Hippocampal formation (tissue), 2 donors: ENCODE measurements at places on chromosomes 16 and 17.

DNA sequence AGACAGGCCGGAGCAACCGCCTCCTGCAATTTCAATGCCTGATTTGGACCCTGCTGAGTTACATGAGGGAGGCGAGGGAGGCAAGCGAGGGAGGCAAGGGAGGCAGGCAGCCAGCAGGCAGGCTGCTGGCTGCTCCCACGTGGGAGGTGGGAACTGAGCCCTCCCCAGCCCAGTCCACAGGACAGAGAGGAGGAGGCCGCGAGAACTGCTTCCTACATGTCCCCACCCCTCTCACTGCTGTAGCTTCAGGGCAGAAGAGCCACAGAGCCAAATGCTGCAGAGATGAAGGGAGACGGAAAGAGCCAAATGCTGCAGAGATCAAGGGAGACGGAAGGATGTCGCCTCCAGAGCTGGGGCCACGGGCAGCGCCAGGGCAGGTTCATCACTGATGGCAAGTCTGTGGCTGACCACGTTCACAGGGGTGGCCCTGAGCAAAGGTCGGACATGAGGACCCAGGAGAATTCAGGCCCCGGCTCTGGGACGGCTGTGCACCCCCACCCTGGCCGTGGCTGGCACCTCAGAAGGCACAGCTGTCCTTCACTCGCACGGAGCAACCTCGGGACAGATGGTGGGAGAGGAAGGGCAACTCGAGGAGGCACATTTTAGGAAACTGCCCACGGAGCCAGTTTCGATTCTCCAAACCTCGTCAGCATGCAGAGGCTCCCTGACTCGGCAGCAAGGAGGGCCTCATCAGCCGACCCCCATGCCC is 21.5 kb downstream of the RPH3AL start:
- DNase-seq, result peak; percentile 23

DNA sequence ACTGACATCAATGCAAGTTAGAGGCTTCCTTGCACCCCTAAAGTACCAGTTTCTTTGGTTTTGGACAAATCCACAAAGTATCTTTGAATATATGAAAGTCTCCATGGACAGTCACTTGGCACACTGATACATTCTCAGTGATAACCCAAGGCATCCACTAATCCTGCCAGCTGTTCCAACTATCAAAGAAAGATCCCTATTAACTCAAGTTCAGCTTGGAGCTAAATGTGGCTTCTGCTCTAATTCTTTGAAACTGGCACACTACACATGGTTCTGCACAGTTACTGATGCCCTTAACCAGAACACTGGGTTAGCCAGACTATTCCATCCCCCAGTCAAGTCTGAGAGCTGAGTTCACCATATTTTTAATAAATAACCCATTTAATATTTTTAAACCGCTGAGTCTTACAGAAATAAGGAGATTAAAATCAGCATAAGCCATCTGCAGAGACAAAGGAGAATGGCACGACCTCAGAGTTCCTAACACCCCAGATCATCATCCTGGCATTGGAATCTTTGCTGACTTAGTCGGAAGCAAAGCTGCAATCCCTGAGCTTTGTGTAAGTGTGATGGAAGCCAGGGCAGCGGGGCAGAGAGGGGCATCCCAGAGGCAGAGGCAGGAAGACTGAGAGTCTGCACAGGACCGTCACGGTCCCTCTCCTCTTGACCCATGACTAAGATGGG is 6.3 kb downstream of the CACNG1 start:
- DNase-seq, result no peak

GRCh38 chr17:31148205-31148604 is 53.4 kb downstream of the NF1 start:
- no peak for DNase-seq

DNA sequence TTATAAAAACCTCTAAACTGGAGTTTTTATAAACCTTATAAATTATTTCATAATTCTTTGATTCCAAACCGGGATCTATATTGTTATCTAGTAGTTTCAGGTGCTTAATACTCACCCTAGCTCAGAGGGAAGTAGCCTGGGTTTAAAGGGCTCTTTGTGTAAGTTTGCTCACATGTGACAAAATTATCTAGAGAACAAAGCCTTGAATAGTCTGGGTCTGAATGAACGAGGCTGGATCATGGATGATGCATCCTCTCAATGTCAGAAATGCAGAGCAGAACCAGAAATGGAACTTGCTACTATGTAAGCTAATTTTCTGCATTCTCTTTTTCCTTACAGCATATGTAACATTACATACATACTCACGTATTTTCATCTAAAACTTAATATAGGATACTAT is 103.9 kb upstream of the NETO2 start:
- DNase-seq, result no peak

- no peak for DNase-seq
Observed at GRCh38 chr16:3195975-3196374, 8.0 kb downstream of the OR1F1 start.

GRCh38 chr17:77662833-77663232 is 295.7 kb upstream of the TNRC6C start:
- no peak for DNase-seq

GRCh38 chr16:51049276-51049675 is 101.8 kb downstream of the SALL1 start:
- DNase-seq, result no peak

GRCh38 chr16:83888672-83889044 is 10.3 kb upstream of the MLYCD start:
- no peak for DNase-seq

DNA sequence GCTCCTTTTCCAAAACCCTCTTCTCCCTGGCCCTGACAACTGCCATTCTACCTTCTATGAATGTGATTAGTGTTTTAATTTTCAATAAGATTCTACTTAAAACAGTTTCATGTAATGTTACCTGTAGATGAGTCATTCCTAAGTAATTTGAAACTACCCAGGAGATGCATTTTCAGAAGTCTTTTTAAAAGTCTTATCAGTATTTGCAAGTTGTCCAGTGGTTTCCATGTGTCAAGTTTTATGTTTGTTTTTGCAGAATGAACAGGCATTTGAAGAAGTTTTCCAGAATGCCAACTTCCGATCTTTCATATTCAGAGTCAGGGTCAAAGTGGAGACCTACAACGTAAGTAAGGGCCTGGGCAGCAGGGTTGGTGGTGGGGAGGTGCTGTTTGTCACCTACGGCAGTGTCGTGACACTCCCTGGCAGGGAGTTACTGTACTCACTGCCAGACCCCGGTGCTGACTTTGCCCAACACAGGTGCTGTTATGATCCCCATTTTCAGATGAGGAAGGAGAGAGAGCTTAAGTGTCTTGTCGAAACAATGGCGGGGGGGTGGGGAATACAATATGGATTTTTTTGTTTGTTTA is 65.0 kb downstream of the RPA1 start:
- no peak for DNase-seq

- no peak for DNase-seq
Observed at GRCh38 chr17:6196355-6196754, 126.2 kb downstream of the WSCD1 start.

- peak; percentile 53 for DNase-seq
Observed at GRCh38 chr17:75877752-75878173, 618 bp downstream of the TRIM47 start.

DNA sequence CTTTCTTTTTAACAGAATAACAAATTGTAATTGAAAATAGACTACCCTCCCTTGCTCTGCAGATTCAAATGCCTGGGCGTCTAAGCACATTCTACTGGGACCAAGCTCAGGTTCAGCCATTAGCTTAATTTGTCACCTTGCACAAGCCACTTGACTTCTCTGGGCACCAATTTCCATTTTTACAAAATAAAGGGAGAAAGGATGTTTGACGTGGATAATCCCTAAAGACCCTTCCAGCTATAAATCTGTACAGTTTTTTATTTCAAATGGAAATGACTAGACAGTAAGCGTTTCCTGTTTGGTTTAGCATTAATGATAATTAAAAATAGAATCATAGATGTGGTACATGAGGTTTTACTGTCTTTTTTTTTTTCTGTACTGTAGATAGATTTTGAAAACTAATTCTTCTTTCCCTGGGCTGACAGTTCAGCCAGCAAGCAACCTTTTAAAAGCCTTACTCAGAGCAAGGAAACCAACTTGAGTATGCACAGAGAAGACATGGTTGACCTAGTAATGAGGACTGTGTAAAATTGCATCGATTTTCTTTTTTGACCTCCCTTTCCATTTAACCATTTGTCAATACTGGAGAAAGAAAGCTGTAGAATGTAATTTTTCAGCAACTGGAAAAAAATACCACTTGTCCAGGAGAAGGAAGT is 1329.5 kb upstream of the CDH8 start:
- DNase-seq, result no peak

GRCh38 chr16:4979736-4980660 is 21.9 kb downstream of the SEC14L5 start:
- DNase-seq, result no peak

DNA sequence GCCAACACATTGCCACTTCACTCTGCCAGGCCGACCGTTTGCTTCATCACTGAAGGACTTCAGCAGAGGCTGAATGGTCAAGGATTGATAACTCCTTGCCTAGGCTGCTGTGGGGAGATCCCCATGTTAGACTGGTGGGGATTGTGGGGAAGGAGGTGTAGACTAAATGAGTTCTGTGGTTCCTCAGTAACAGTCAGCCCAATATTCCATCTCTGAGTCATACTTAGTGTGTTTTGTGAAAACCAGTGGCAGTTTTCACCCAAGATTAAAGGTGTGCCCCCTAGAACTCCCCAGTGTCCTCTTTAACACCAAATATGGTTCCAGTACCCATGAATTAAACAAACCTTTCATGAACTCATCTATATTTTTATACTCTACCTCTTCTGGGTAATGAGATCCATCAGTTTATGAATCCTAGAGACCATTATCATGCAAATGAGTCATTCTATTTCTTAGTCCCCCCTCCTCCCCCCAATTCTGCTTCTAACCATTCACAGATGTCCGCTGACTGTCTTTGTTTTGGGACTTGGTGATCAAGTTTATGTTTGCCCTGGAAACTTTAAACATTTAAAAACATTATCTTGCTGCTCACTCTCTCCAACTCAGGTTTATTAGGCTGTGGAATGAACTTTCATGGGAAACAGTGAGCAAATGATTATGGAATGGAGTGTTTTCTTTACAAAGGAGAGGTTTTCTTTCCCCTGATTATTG is 66.8 kb upstream of the GAS7 start:
- DNase-seq, result no peak

DNA sequence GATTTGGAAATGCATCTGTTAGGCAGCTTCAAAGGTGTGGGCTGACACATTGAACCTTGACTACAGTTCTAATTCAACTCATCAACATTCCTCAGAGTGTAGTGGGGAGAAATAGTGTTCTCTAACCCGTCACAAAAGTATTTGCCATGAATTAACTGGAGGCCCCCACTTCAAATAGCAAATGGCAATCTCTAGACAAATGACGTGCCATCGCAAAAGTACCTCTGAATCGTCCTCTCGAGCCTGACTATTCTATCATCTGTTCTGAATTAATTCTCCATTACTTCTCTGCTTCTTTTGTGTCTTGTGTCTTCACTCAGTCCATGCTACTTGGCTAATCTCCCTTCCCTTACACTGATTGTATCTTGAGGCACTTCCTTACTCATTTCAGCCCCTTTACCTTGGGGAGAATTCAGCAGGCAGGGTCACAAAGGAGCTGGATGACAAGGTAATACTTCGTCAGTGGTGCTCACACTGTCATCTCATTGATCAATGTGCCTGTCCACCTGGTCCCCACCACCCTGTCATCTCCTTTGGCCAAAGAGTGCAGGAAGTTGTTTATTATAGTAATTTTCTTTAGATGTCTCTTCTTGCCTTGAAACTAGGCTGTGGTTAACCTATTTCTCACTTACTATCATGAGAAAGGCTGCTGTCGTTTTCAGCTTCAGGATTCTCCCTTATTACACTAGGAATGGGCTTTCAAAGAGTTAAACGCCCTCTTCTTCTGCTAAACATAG is 108.4 kb downstream of the SYCE1L start:
- DNase-seq, result no peak

- DNase-seq, result no peak
Observed at GRCh38 chr16:79362300-79362970, 238.1 kb downstream of the MAF start.

GRCh38 chr16:1345087-1345486 is 6.6 kb downstream of the TSR3 start:
- no peak for DNase-seq

- DNase-seq, result no peak
Observed at GRCh38 chr17:47716375-47716774, 16.7 kb upstream of the TBX21 start.

- DNase-seq, result no peak
Observed at GRCh38 chr17:62876673-62877405, 68.7 kb upstream of the MARCHF10 start.

GRCh38 chr16:4152267-4152666 is 36.0 kb upstream of the ADCY9 start:
- no peak for DNase-seq
